ENCODE measurements at places on chromosomes 5 and 9.

- DNase-seq, result no peak
These were observed 71.8 kb downstream of the THBS4 start for GRCh38 chr5:80106916-80107315.

- DNase-seq, result no peak
These were observed 48.6 kb upstream of the TLE1 start for GRCh38 chr9:81737871-81738507.

- DNase-seq, result no peak
These were observed 50.2 kb downstream of the PSMB7 start for GRCh38 chr9:124365036-124365435.

DNA sequence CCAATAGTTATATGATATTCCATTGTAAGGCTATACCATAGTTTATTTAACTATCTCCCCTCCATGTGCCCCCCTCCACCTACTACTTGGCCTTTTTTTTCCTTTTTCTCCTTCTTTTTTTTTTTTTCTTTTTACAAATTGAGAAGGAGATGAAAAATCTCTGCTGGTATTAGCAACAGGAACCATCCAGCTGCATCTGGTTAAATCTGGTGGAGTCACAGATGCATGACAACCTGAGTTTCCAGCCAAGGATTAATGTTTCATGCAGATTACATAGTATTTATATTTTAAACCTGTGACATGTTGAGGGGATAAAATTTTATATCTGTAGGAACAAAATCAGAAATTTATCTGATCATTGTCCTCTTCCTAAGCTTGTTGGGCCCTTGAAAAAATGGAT, 128.5 kb upstream of the IQGAP2 start:
- DNase-seq, result no peak

GRCh38 chr5:127343313-127343712, 52.7 kb downstream of the MEGF10 start:
- DNase-seq, result no peak

- DNase-seq, result no peak
These were observed 114.0 kb downstream of the MAT2B start for GRCh38 chr5:163619273-163619934.

GRCh38 chr5:87752362-87752761, 339.6 kb upstream of the CCNH start:
- DNase-seq, result no peak

DNA sequence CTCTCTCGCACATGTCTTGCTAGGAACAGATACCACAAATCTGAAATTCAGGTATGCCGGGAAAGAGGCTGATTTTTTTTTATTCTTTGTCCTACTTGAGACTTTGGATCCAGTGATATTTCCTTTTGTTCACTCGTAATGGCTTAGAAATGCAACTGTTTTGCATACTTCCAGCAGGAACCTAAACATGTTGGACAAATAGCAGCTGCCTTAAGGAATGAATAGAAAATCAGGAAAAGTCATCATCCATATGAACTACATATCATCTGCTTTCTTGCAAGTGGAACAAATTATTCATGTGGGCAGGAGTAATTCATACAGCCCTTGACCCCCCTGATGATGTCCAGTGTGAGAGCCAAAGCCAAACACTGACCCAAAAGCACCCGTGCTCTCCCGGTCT, 17.4 kb downstream of the TTC39B start:
- DNase-seq, result no peak

GRCh38 chr5:168365581-168366081, 74.2 kb downstream of the WWC1 start:
- DNase-seq, result no peak

GRCh38 chr5:1208743-1209488, 7.5 kb downstream of the SLC6A19 start:
- DNase-seq, result no peak

- no peak for DNase-seq
These were observed 28.3 kb upstream of the PDE4D start for GRCh38 chr5:59921816-59922215.

DNA sequence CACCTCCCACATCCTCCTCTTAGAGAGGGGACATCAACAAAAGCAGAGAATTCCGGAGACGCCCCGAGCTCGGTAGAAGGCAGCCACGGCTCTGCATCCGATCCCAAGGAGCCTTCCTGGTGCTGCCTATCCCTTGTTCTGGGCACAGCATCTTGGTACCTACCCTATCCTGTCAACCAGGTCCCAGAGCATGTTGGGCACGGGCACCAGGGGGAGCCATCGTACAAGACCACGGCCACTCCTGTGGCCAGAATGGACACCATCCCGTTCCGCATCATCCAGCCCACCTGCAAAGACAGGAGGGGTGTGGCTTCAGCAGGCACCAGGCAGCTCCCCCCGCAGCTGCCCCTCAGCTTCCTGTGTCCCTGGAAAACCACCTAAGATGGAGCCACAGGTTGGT, 62.7 kb upstream of the ZNF354A start:
- DNase-seq, result no peak

- no peak for DNase-seq
These were observed 9.4 kb downstream of the FSTL4 start for GRCh38 chr5:133602835-133603380.

DNA sequence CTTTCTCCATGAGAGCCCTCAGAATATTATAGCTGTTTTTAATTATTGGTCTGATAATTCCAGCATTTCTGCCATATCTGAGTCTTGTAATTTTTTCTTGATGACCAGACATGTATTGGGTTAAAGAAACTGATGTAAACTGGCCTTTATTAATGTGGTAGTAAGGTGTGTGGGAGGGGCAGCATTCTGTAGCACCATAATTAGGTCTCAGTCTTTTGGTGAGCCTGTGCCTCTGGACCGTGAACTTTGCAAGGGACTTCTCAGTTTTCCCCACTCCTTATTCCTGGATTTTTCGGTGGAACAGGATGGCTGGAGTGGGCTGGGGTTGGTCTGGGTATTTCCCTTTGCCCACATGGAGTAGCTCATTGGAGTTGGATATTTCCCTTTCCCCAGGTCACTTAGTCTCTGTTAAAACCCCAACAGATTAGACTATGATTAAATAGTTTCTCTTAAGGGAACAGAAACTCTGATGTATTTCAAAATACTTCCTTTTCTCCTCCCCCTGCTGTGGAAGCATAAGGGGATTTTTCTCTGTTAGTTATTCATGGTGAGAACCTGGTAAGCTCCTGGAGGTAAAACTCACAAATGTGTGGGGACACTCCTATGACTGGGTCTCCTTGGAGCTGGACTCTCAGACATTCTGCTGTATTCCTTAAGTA, 52.4 kb downstream of the FSD1L start:
- no peak for DNase-seq

GRCh38 chr9:71891557-71892189, 19.3 kb downstream of the ABHD17B start:
- DNase-seq, result no peak

- DNase-seq, result no peak
These were observed 133.3 kb upstream of the PCA3 start for GRCh38 chr9:76630916-76631315.

DNA sequence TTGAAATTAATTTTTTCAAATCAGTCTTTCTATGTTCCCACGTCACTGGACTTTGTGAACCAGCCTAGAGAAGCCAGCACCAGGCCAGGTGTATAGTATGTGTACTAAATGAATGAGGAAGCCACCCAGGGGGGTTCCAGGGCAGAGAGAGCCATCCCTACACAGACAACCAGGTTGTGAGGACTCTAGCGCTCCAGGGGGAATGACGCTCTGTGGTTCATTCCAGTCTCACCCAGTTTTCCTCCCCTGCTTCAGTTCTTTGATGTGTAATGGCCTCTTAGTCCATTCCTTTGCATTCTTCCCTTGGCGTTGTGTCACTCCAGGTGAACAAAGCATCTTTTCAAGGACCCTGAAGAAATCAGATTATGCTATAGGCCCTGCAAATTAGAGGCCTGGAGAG, 330.6 kb downstream of the NSG2 start:
- DNase-seq, result no peak

GRCh38 chr9:77764894-77765780, 117.0 kb upstream of the GNA14 start:
- DNase-seq, result no peak

- no peak for DNase-seq
These were observed 91.8 kb downstream of the PDE6A start for GRCh38 chr5:149852641-149853330.

- no peak for DNase-seq
These were observed 10.8 kb downstream of the KCNT1 start for GRCh38 chr9:135712613-135713295.

- no peak for DNase-seq
These were observed 19.3 kb downstream of the TYRP1 start for GRCh38 chr9:12712532-12712931.

GRCh38 chr9:91119142-91119541, 242.6 kb downstream of the AUH start:
- no peak for DNase-seq

DNA sequence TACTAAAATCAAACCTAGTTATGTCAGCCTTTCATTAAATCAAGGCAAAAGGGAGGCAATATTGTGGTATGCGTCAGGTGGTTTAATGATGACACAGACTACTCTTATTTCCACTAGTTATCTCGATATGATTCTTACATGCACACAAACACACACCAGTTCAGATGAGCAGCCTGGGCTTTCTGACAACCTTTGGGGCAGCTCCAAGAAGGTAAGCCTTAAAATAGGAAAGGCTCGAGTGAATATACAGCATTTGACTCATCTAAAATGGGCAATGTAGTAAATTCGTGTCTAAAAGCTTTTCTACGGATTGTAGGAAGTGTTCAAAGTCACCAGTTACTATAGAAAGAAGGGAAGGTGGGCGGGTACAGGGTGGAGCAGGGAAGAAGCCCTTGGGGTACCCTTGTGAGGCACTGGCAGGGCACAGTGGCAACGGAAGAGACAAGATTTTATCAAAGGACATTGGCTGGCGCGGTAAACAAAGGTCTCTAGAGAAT, 1.9 kb downstream of the ANKH start:
- DNase-seq, result no peak

GRCh38 chr5:156396063-156396829, 69.3 kb downstream of the SGCD start:
- DNase-seq, result no peak

DNA sequence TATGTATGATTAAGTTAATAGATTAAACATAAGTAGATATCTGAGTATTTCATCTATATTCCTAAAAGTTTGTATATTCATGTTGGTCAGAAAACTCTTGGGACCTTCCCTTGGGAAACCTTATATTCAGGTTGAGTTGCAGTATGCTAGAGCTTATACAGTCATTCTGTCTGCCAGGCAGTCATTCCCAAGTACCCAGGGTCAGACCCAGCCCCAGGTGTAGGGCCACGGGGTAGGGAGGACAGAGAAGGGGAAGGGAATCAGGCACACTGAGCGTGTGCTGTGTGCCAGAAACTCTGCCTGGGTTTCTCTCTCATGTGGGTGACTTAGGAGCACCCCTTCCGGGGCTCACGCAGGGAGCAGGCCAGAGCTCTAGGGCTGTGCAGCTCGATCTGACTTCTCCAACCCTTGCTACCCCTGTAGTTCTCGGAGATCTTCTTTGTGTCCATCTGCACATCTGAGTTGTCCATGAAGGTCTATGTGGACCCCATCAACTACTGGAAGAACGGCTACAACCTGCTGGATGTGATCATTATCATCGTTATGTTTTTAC, 28.2 kb downstream of the CATSPER3 start:
- DNase-seq, result no peak

All from brain pericyte (primary cell).